ENCODE measurements at places on chromosomes 4 and X.

DNA sequence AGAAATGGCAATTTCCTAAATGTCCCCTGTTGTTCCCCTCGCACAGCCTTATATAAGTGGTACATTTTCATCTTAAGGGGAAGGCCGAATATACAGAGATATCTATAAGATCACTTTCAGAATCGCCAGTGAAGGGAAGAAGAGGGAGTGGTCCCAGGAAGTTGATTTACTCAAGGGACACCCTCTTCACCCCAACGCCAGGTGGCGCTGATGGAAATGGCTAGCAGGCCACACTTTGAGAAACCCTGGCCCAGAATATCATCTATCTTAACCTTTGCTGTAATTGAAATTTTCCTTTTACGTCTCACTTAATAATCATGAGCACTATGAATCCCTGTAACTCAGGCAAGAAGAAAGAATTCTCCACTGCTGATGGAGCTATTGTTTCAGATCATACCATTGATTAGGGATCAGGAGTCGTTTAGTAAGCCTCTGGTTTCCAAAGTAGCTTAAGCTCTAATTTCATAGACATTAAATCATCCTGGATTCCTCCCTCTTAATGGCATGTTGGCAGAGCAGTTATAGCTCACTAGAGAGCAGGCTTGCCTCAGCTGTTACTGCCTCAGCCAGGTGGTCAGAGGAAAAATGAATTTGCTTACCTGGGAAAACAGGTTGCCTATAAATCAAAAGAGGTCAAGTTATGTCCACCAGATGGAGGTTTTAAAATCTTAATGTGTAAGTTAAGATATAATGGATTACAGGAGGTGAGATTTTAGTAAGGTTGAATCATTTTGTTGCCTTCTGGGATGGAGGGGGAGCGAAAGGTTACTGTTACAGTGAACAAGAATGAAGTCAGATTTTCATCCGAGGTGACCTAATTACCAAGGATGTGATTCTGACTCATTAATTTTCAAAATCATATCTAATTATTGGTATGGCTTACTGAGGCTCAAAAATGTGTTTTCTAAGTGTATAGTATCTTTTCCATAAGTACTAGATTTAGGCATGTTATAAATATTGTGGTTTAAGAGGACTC lies 941.2 kb upstream of the TENM3 start:
- peak; percentile 41 for DNase-seq

- no peak for DNase-seq
These were observed 215.0 kb downstream of the IL15 start for GRCh38 chr4:141851246-141851891.

GRCh38 chr4:28373601-28374000 lies 1513.0 kb downstream of the STIM2 start:
- DNase-seq = no peak

DNA sequence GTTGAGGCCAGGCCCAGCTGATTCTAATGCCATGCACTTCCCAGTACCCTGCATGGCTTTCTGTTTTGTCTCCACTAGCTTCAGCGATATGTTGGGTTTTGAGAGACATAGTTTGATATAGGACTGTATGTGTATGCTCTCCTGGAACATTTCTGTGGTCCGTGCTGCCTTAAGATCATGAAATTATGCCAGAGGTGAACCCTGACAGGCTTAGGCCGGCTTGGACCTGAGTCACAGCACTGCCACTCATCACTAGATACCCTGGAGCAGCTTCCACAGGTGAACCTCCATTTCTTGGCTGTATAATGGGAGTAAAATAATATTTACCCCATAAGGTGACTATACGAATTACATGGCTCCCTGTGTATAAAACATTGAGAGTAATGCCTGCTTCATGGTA lies 6.4 kb downstream of the SGMS2 start:
- DNase-seq = no peak

DNA sequence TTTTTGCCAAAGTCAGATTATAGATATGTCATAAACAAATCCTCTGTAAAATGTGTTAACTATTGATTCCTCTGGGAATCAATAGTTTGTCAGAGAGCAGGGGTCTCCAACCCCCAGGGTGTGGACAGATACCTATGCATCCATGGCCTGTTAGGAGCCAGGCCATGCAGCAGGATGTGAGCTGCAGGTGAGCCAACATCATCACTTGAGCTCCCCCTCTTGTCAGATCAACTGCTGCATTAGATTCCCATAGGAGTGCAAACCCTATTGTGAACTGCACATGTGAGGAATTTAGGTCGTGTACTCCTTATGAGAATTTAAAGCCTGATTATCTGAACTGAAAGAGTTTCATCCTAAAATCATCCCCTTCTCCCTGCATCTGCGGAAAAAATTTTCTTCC lies 1365.4 kb downstream of the ARAP2 start:
- DNase-seq = no peak

- no peak for DNase-seq
These were observed 6.2 kb upstream of the CXCL13 start for GRCh38 chr4:77599378-77599777.

DNA sequence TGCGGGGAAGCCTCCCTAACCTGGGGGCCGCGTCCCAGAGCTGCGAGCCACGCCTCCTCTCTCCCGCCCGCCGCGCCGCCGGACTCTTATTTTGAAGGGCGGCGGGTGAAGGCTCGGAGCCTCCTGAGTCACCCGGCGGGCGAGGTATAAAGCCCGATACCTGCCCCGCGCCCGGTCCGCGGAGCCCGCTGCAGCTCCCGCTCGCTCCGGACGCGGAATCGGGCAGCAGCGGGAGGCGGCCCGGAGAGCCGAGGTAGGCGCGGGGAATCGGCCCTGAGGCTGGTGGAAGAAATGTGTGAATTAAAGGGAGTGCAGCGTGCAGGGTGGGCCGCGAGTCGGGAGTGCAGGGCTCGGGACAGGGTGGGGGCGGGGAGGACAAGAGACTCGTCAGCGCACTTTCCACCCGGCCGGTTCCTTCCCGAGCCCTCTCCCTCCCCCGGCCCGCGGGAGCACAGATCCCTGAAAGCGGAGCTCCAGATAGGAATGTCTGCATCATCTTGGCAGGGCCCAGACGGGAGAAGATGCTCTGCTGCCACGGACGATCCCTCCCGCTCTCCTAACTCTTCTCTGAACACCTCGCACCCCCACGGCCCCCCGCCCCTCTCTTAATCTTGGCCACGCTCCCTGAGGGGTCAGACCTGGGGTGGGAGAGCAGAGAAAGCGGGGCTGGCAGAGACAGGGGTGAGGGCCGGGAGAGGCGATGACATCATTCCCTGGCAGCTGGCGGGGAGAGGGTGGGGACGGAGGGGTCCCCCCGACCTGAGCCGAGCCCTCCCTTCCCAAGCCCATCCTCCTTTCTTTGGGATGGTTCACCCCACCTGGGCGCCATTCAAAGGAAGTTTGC lies 177.9 kb downstream of the CBR4 start:
- no peak for DNase-seq

DNA sequence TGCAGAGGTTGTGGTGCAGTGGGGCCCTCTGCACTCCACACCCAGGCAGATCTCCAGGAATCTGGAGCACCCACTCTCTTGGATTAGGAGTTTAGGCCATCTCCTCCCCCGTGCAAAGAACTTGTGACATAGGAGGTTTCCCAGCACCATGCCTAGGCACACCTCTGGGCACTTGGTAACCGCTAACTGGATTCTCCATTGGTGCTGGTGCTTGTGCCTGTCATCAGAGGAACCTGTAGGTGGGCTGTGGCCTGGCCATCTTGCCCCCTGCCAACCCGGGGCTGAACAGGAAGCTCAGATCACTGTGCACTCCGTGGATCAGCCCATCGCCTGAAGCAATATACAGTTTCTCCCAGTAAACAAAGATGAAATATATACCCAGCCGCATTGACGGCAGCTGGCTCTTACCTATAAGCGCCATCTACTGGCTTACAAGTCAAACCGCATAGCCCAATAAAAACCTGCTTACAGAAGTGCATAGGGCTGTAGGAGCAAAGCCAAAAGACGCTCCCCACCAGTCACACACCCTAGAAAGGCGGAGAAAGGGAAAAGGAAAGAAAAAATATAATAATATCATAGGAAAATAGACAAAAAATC lies 19.1 kb upstream of the TEX13B start:
- DNase-seq = peak; percentile 32

DNA sequence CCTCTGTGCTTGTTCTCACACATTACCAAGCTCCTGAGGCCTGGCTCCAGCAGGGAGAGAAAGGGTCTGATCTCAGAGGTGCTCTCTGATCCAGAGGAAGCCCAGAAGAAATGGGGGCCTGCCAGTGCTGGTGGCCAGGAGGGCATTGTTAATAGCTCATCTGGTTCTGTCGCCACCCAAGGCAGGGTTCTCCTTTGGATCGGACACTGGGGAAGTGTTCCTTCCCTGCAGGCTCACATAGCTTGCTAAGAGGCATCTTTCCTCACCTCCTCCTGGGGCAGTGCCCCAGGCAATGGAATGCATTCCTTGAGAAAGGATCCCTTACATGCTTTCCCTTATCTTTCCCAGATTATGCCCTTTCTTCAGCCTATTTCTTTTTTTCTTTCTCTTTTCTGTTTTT lies 53.8 kb downstream of the RBM47 start:
- no peak for DNase-seq

- no peak for DNase-seq
These were observed 25.9 kb downstream of the TNIP3 start for GRCh38 chr4:121138039-121138825.

GRCh38 chr4:5084911-5085475 lies 33.7 kb downstream of the STK32B start:
- no peak for DNase-seq

- no peak for DNase-seq
These were observed 17.3 kb upstream of the F11 start for GRCh38 chr4:186248643-186249042.

DNA sequence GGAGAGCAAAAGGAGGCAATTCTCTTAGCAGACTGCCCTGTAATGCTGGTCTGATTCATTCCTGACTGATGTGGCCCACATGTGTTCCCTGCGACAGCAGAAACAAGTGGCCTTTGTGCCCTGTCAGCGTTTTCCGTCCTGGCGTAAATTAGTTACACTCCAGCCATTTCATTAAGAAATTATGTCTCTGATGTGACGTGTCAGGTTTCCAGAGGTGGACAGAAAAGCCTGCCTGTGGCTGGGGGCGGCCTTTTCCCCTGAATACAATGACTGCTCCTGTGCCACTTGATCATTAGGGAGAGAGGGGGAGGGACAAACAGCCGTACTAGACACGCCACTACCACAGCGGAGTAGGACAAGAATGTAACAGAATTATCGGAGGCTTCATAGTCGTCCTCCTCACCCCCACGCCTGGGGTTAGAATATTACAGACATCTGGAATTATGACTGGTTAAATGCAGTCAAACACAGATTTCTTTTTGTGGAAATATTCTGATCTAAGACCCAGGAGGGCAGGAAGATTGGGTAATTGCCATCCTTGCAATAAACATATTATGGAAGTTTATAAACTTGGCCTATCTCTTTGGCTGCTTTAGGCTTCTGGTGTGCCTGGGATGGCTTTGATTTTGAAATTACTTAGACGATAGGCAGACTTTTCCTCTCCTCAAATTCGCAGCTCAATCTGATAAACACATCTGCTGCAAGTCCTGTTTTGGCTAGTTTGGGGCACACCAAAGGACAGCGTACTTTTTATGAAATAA lies 146.2 kb upstream of the BCOR start:
- no peak for DNase-seq

DNA sequence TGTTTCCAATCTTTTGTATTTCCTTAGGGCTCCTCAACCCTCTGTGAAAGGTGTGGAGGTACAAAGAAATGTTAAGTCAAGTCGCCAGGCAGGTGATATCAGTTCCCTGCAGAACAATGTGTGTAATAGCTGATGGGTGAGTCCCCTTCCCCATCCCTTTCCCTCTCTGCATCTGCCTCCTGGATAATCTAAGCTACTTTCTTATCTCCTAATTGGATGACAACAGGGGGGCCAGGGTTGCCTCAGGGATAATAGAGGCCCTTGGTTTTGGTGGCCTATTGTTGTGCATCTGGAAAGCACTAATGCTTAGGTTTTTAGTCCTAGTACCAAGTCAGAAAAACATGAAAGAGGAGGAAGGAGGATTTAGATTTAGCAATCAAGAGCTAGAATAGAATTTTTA lies 29.1 kb downstream of the MAGED1 start:
- no peak for DNase-seq

DNA sequence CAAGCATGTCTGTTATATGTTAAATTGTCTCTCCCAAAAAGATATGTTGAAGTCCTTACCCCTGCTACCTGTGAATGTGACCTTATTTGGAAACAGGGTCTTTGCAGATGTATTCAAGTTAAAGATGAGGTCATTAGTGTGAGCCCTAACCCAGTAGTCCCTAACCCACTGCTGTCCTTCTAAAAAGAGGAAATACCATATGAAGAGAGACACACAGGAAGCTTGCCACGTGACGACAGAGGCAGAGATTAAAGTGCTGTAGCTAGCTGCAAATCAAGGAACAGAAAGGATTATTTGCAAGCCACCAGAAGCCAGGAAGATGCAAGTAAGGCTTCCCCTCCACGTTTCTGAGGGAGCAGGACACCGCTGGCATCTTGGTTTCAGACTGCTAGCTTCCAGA lies 150.1 kb downstream of the HNRNPD start:
- no peak for DNase-seq

DNA sequence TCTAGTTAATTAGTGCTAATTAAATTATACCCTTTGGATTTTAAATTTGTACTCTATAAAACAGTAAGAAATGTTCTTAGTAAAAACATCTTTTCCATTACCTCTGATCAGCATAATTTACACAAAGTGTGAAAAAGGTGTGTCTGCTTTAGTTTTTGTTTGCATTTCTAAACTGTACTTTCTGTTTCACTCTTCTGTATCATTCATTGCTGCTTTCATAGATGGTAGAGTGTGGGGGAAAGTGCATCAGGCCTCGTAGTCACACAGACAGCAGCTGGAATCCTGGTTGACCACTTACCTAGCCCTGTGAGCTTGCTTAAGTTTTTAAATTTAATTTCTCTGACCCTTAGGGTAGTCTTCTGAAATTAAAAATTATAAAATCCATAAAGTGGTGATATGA lies 275.4 kb upstream of the PITX2 start:
- DNase-seq = no peak

DNA sequence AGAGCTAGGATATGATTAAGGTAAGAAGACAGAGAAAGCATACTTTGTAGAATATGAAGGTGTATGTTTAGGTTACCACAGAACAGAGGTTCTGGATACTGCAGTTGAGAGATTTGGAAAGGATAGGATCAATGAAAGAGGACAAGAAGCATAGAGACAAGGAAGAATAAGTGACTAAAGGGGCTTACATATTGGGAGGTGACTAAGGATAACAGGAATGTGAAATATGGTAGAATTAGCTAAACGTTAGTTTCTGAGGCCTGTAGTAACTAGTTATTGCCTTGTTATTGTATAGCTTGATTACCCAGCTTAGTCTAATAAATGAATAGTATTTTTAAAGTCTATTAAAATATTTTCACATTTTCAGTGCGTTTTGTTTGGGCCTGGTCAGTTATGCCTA lies 38.2 kb downstream of the CENPI start:
- DNase-seq = no peak

GRCh38 chrX:71253253-71254091 lies 468 bp downstream of the ZMYM3 start:
- peak; percentile 52 for DNase-seq

DNA sequence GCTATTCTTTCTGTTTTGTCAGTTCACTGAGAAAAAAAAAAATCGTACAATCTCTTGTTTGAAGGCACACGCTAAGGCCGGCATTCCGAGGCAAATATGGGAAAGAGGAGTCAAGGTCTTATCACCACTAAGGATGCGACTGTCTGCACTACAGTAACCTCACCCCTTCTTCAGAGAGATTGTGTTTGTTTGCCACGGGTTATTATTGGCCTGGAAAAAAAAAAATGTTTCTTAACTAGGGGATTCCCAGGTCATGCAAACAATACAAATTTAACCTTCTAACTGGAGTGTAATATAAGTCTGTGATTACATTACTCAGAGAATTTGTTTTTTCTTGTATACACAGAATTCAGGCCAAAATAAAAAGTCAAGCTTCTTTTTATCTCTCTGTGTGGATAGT lies 168.3 kb downstream of the TMA16 start:
- no peak for DNase-seq

- peak; percentile 29 for DNase-seq
These were observed 3.5 kb upstream of the CDS1 start for GRCh38 chr4:84579403-84579776.

All from DMS79 treated with DMSO at 0.1 percent for 48 hours (cell line).